ENCODE measurements at places on chromosomes 2 and 18. TPM values are rescaled to one million over a fixed set of nuclear protein-coding genes. Genes with fewer than 3 reads are reported as not detected.

SCG2 gene
- 1.7 TPM for total RNA-seq

SANBR gene
- total RNA-seq = 7.3 TPM

MC5R gene
- not detected for total RNA-seq

CEP76 gene
- total RNA-seq = 8.7 TPM

RMND5A gene
- 42.1 TPM for total RNA-seq

IL18R1 gene
- total RNA-seq = 2.8 TPM

VWA3B gene
- total RNA-seq = not detected

STK16 gene
- 12.8 TPM for total RNA-seq

PRR30 gene
- total RNA-seq = not detected

ST6GAL2 gene
- 3.6 TPM for total RNA-seq

YPEL5 gene
- total RNA-seq = 109 TPM

UGT1A5 gene
- total RNA-seq = not detected

TFCP2L1 gene
- total RNA-seq = 0.50 TPM

RIT2 gene
- not detected for total RNA-seq

LYG2 gene
- not detected for total RNA-seq

ITGB6 gene
- 0.17 TPM for total RNA-seq

FEV gene
- total RNA-seq = not detected

INHA gene
- 0.45 TPM for total RNA-seq

SLC9A4 gene
- not detected for total RNA-seq

WDR43 gene
- 32.5 TPM for total RNA-seq

DNER gene
- total RNA-seq = 2.9 TPM

AFF3 gene
- 99.5 TPM for total RNA-seq

TRIM43 gene
- not detected for total RNA-seq

PNO1 gene
- total RNA-seq = 16.6 TPM

LRRC30 gene
- not detected for total RNA-seq
